Fibroblast of skin of right biceps (primary cell): ENCODE measurements at places on chromosomes 1 and 21.

DNA sequence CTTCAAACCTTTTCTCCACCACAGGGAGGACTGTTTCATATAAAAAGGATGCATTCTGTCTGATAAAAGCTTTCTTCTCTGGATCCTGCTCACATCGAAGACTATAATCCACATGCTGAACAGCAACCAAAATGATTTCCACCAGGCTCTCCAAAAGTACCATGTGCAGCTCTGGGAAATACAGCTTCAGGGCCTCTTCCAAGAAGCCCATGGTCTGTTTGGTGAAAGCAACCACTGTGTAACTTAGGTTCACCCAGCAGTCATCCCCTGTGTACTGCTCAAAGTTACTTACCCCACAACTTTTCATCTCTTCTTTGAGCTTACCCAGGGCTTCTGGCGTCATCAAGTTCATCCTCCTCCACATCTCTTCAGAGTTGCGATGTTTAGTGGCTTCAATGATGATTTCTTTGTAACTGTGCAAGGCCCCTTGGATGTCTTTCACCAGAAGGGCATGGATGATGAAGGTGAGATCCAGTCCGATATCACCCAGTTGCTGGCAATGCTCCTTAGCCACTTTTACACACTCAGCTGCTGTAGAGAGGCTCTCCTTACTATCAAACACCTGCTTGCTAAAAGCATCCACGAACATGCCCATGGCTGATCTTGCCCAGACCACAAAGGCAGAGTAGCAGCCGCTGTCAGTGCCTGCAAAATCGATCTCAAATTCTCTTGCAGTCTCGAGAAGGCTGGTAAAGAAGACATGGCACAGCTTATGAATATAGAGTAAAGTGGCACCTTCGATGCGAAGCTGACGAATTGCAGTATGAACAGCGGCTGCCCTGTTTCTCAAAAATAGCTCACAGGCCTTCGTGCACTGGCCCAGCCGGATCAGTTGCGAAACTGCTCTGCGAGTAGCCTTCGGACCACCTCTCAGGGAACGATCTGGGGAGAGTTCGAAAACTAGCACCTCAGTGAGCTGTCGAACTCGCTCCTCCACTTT lies 1.7 kb downstream of the EXOC8 start:
- no peak for DNase-seq

DNA sequence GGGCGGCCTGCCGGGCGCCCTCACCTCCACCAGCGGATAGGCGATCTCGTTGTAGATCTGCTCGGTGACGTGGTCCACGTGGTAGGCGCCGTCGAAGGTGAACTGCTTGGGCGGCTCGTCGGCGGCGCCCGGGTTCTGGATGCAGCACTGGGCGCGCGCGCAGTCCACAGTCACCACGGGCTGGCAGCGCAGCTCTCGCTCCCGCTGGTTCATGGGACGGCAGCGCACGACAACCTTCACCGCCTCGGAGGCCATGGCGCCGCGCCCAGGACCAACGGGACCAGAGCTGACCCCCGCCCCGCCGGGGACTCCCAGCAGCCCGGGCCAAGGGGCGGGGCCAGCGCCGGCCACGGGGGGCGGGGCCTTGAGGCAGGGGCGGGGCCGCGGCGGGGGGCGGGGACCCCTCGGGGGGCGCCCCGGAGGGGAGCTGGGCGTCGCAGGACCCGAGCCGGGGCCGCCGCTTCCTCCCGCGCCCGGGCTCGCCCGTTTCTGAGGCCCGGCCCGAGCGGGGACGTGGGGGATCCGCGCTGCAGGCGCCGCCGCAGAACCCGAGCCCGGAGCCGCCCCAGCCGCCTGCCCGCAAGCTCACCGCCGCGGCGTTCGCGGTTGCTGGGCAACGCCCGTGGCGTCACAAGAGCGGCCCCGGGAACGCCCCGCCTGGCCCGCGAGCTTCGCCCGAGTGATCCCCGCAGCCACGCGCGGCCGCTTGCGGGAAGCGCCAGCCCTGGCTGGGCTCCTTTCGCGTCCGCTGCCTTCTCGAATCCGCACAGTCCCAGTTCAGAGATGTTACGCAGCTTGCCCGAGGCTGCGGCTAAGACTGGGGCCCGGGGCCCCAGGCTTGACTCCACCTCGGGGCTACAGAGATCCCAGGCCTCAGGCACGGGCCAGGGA lies at the start of gene KIF17:
TSS of gene KIF17 (minus strand) at position 556 of the 891 bp plus-strand sequence. CDS start at position 255, 301 bp downstream.
- DNase-seq: peak; percentile 70

GRCh38 chr1:46343705-46344104 lies 3.1 kb downstream of the NSUN4 start:
- no peak for DNase-seq

GRCh38 chr1:30758785-30759380 lies 1.3 kb upstream of the LAPTM5 start:
- peak; percentile 41 for DNase-seq

DNA sequence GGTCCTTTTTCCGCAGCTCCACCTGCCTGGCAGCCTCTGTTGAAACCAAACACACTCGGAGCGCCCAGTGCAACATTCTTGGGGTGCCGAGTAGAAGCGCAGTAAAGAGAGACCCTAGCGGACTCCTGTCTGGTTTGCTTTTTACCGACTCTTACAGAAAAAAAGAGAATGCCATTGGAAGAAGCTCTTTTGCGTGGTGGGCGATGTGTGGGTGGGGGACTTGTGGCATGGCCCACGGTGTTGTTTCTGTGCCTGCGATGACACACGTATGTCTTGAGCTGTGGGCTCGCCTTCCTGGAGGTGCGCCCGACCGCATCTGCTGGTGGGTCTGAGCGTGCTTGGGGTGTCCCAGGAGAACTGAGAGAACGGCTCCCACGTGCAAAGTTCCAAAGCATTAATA lies 7.3 kb upstream of the BARHL2 start:
- no peak for DNase-seq
